Naive B cell (primary cell): ENCODE measurements at places on chromosomes 6 and 20.

GRCh38 chr6:159961528-159961927 lies 7.4 kb upstream of the IGF2R start:
- no peak for DNase-seq

DNA sequence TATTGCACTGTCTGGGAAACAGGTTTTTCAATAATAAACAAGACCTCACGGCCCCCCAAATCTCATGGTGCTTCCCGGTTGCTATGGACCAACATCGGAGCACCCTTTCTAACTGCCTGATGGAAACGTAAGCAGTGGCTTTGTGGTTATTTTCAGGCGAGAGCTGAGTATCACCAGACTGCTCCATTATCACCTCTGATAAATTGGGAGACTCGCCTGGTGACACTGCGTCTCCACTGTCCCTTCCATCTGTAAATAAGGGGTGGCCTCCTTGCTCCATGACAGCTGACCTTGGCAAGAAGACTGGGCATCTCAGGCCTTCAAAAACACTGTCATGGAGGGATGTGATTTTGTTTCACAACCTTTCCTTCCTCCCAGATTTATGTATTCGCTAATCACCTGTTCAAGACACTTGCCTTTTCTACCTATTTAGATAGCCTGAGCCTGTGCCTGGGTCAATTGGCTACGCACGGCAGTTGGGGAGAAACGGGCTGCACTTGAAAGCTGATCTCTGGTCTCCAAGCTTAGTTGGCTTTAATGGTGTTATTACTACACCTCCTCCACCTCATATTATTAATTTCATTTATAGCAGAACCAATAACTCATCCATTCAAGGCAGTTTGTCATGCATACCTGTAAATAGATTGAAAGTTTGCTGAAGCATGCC lies 17.7 kb upstream of the CDH4 start:
- DNase-seq, result no peak

DNA sequence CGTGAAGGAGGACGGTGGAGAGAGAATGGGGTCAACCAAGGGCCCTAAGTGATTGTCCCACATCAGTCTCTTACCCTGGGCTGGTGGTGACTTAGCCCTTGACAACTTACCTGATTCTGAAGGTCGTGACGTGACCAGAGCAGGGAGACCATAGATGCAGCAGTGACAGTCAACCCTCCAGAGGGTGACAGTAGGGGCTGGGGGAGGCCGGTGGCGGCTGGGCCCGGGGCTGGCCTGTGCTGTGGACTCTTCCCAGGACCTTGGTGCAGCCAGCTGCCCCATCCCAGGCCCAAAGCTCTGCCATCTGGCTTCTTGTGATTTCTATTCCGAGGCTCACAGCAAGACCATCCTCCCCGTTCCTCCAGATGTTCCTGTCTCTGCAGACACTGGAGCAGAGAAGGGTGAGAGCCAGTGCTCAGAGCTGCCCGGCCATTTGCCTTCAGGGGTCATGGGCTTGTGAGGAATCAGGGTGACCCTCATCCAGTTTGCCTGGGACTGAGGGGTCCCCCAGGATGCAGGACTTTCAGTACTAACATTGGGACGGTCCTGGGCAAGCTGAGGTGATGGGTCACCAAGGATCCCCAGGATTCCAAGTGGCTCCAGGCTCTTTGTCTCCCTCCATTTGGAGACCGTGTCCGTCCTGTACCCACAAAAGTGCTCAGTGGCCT lies 36.0 kb downstream of the SUMO4 start:
- no peak for DNase-seq

DNA sequence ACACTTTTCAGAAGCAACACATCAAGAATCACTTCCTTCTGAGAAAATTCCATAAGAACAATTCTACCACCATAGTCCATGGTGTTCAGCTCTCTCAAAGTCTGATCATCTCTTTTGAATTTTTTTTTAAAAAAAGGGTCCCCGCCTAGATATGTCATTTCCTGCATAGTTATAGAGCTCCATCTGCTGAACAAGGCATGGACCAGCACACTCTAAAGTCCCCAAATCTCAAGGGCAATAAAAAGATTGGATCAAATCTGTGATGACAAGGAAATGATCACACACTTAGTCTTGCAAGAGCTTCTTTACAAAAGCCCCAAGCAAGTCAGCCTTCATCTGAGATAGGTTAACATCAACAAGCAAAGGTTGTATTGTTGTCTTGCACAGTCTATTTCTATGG lies 100.7 kb upstream of the STMND1 start:
- no peak for DNase-seq

- DNase-seq, result no peak
Observed at GRCh38 chr20:38497246-38497935, 24.7 kb downstream of the RALGAPB start.

DNA sequence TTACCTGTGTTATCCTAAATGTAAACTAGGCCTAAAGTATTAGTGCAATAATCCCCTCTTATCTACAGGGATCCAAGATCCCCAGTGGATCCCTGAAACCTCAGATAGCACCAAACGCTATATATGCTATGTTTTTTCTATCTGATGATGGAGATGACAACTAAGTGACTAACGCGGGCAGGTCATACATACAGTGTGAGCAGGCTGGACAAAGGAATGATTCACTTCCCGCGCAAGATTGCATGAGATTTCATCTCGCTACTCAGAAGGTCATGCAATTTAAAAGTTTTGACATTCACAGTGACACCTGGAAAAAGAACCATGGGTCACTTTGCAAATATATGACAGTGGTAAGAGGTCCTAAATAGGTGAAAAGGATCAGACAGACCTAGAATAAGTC lies 875.9 kb downstream of the HACE1 start:
- no peak for DNase-seq

GRCh38 chr6:53679446-53679933 lies 13.9 kb upstream of the KLHL31 start:
- peak; percentile 7 for DNase-seq

DNA sequence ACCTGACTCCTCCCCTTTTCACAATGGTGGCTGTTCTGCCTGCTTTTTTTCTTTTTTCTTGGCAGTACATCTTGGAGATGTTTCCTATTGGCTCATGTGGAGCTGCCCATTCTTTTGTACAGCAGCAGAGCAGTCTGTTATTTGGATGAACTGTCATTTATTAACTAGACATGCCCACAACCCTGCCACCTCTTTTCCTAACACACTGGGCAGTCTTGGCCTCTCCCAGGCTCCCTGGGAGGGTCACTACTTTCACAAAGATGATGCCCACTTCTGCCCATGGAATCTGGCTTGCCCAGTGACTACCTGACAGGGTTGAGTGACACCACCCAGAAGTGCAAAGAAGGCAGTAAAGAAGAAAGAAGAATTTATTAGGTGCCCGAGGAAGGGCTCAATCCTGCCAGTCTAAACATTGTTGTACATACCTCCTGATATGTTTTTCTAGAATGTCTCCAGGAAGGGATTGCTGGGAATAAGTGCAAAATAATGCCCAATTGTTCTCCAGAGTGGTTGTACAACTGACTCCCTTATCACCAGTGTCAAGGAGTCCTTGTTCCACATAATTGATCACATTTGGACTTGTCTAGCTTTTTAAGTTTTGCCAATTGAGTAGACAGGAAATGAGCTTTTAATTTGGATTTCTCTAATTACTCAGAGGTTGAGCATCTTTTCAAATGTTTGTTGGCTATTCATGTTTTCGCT lies 19.7 kb upstream of the SCRT2 start:
- no peak for DNase-seq

GRCh38 chr20:14595051-14595450 lies 257.6 kb upstream of the FLRT3 start:
- DNase-seq, result no peak

DNA sequence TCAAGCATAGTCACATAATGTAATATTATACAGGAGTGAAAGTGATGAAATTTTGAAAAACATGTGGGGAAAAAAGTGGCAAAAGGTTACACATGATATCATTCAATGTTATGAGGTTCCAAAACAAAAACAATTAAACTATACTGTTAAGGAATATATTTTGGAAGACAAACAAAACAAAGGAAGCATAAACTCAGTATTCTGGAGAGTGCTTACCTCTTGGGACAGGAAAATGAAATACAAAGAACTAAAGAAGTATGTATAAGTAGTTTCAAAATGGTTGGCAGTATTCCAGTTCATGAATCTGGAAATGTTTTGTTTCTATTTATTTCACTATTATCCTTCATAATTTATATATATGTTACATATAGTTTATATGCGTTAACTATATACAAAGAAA lies 213.5 kb downstream of the MOXD1 start:
- no peak for DNase-seq

DNA sequence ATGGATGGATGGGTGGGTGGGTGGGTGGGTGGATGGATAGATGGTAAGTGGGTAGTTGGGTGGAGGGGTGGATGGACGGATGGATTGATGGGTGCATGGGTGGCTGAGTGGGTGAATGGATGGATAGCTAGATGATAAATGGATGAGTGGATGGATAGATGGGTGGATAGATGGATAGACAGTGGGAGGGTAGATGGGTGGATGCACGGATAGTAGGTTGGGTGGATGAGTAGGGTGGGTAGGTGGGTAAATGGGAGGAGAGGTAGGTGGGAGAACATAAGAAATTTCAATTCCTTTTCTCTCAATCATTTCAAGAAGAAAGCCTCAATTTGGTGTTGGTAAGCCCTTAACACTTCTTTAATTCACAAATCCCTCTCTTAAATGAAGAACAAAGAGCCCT lies 186.9 kb downstream of the PREX1 start:
- DNase-seq, result no peak

- DNase-seq, result peak; percentile 62
Observed at GRCh38 chr6:29737707-29738630, 14.7 kb downstream of the HLA-F start.

- DNase-seq, result no peak
Observed at GRCh38 chr6:69663215-69663614, 133.6 kb downstream of the LMBRD1 start.

DNA sequence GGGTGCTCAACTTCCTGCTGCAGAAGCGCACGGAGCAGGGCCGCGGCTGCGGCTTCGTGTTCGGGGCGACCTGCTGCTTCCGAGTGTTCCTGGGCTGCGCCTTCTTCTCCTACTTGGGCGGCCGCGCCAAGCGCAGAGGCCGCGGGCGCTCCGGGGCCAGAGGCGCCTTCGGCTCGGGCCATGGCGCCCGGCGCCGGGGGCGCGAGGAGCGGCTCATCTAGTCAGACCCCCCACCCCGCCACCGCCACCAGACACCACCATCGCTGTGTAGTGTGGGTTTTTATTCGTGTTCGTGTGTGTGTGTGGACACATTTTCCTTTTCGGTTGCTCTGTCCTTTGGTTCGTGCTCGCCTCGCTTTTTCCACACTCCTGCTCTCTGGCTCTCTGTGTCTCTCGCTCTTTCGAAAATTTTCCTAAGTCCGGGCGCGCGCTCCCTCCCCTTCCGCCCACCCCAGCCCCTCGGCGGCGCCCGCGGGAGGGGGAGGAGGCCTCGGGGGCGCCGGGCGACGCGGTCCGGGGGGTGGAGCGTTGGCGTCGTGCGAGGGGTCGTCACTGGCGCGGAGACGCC lies 38.1 kb downstream of the GNAS start:
- DNase-seq, result peak; percentile 78

- no peak for DNase-seq
Observed at GRCh38 chr6:2441601-2442475, 196.4 kb upstream of the GMDS start.

DNA sequence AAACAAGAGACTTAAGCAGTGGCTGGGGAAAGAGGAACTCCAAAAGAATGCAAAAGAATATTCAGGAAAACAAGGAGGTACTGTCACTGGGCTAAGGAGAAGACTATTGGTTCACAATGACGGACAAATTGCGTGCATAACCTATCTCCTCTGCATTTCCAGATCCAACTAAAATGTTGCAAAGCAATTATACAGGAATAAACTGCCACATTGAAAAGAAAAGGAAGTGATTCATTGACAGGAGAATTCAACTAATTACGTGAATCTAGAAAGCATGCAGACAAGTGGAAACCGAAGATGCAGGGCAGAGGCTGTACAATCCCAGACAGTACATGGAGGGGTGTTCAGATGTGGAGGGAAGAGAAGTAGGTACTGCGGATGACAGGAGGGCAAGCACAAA lies 152.8 kb upstream of the RIPOR2 start:
- DNase-seq, result no peak

GRCh38 chr6:46730921-46731461 lies 4.2 kb downstream of the PLA2G7 start:
- no peak for DNase-seq

DNA sequence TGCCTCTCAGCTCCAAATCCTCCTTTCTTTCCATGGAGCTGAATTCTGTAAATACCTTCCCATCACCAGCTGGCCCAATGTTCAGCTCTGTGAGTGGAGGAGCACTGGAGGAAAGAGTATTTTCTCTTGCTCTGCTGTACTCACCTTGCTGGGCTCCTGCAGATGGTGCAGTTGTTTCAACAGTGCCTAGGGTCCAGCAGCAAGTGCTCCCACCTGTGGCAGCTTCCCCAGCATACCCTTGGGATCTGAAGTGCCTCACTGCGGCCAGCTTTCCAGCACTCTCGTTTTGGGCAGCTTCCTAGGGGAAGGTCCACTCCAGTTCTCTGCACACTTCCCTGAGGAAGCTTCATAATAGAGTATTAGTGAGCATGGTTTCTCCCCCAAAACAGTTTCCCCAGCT lies 170.9 kb downstream of the ARHGAP18 start:
- no peak for DNase-seq

DNA sequence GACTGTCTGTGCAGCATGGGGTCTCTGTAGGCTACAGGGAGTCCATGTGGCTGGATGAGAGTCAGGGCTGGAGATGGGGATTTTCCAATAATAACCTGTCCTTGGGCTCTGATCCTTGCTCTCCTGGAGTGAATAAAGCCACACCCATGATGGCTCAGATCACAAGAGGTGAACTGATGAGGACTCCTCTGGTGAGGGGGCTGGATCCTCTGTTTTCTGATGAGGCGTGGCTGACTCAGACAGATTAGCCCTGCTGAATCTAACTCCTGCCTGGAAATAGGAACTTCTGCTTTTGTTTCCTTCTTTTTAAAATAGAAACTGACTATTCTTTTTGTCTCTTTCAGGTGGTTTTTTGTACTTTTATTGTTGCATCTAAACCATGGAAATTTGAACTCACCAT lies 27.0 kb downstream of the CST9L start:
- DNase-seq, result no peak

- DNase-seq, result no peak
Observed at GRCh38 chr6:26474439-26474881, 16.7 kb downstream of the BTN2A1 start.

- no peak for DNase-seq
Observed at GRCh38 chr20:60599381-60599780, 641.2 kb downstream of the CDH26 start.

- DNase-seq, result no peak
Observed at GRCh38 chr20:12825226-12825595, 183.6 kb upstream of the SPTLC3 start.
